Thoracic aorta (tissue), 2 donors: ENCODE measurements at places on chromosomes 6 and 20.
A peak's percentile ranks its signal among the peaks of the same experiment; 100 is the strongest.

DNA sequence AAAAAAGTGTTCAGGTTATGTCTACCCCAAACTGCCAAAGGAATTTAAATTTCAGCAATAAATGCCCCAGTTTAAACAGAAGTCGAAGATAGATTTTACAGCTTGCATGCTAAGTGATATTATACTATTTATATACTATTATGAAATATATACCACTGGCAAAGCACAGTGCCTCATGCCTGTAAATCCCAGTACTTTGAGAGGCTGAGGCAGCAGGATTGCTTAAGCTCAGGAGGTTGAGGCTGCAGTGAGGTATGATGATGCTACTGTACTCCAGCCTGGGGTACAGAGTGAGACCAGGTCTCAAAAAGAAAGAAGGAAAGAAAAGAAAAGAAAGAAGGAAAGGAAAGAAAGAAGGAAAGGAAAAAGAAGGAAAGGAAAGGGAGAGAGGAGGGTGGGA is 102.1 kb downstream of the MTFR2 start:
- DNase-seq, result no peak

GRCh38 chr6:40710626-40711330 is 123.6 kb upstream of the LRFN2 start:
- no peak for DNase-seq

DNA sequence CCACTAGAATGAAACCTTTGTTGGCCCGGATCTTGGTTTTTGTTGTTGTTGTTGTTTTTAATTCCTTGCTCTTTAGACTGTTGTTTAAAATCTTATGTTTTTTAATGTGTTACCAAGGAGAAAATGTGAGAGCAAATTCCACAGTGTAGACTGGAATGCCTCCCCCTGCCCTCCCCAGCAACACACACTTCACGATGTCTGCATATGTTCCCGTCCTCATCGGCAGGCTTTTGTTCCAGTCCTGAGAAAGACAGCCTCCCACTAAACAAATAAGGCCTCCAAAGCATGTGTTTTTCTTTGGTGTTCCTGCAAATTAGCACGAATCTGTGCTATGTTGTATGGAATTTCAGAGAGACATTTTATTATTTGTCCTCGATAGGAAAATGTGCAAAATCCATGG is 263.3 kb upstream of the QKI start:
- no peak for DNase-seq

GRCh38 chr6:31465185-31465536 is 32.8 kb upstream of the MICB start:
- DNase-seq, result no peak

DNA sequence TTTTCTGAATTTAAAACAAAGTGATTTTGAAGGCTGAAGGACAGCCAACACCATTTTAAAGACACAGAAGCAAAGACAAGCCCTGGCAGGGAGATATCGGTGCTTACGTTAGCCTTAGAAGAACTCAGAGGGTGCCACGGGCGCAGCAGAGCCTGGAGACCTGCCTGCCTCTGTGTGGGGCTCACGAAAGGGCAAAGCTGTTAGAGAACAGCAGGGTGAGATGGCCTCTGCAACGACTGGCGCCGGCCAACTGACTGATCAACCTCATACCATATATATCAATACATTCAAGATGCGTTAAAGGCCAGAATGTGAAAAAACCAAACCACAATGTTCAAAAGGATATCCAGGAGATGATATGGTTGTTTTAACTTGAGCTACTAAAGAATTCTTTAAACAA is 151.0 kb upstream of the RPS6KA2 start:
- no peak for DNase-seq

- no peak for DNase-seq
Measured at GRCh38 chr20:2086177-2086979, 15.2 kb upstream of the STK35 start.

DNA sequence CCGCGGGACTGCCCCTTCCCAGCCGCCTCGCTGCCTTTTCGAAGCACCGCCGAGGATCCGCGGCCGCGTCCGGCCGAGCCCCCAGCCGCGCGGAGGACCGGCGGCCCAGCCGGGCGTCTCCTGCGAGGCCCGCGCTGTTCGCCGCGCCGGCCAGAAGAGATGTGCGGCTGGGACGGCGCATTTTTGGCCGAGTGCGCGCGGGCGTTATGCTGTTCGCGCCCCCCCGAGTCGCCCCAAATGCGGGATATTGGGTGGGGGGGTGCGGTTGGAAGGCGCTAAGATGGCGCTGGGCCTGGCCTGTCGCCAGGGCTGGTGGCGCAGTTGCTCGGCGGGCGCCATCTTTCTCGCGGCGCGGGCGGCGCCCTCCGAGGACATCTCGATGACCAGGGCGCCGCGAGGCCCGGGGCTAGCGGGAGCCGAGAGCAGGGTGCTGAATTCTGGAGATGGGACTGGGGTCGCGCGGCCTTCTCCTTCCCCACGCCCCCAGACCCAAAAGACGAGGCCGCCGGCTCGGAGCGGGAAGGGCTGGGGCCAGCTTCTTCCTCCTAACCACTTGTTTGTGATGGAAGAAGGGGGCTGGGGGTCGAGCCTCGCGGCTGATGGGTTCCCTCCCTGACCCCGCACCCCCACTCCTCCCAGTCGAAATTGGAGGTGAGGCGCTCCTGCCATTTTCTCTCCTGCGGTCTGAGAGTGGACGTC is 1.5 kb downstream of the BICRAL start:
- peak; percentile 9 for DNase-seq

DNA sequence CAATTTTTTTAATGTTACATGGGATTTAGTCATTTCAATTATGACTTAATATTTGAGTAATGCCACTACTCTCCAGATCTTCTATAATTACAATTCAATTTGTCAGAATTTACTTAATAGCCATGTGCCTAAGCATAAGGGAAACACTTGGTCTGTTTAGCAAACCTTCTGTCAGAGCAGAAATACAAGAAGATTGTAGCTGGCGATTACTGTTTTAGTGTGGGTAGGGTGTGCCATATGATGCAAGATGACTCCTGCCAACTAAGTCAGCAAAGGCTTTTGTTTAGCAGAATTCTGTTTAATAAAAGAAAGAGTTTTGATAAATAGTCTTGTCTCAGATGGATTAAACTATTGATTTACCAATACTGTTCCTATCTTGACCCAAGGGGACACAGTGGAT is 455.4 kb downstream of the RNF144B start:
- DNase-seq, result no peak

DNA sequence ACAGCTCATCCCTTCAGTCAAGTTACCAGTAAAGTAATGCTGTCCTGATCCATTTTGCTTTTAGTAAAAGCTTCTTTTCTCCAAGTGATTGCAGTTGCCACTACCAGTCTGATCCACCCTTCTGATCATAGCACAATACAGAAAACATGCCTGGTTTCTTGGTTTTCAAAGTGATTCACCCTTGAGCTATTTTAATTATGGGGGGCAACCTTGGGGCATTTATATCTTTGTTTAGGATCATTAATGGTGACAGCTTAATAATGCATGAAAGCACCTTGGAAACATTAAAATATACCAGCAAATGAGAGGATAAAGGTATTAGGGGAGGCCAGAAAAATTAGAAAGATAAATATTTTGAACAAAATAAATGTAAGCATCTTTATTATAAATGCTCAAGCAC is 38.4 kb downstream of the LRRC1 start:
- DNase-seq, result no peak

- no peak for DNase-seq
Measured at GRCh38 chr6:89941031-89941762, 46.9 kb downstream of the GJA10 start.

DNA sequence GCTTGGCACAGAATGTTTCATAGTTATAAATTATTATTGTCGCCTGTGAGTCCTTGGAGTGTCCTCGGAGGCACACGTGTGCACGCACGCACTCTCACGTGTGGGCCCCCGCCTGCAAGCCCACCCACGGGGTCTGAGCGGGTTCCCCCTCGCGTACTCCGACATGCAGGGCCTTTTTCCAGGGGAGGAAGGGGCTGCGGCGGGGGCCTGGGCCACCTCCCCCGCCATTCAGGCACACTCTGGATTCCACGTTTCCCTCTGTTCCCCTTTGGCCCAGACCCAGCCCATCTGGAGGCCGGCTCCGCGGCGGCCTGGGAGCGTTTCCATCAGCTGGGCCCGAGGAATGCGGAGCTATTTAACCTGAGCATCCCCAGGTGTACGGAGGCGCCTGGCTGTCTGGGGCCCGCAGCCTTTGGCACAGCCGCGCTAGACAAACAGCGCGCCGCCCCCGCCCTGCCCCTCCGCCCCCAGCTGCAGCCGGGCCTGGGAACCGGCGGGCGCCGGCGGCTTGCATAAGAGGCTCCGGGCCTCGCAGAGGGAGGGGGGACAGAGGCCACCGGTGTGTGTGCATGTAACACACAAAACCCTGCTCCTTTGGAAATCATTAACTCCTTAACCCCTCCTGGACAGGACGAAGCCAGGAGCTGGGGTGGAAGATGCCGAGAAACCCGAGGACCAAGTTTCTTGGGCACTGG is 3.3 kb downstream of the ID1 start:
- no peak for DNase-seq

- DNase-seq, result no peak
Measured at GRCh38 chr20:42083280-42083679, 465.1 kb upstream of the CHD6 start.

DNA sequence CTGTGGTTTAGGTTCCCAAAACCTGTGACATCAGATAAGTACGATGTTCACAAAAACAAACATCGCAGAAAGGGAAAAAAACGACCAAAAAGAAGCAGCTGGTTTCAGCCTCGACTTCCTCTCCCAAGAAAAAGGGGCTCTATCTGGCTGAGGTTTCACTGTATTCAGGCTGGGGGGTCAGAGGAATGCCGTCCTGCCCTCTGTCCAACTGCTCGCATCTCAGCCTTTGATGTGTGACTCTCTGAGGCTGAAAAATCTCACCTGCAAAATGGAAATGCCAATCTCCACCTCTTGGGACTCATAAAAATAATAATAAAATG is 123.6 kb upstream of the PTPN1 start:
- DNase-seq, result no peak

- DNase-seq, result no peak
Measured at GRCh38 chr6:158024566-158025297, 43.1 kb downstream of the SYNJ2 start.

- DNase-seq, result no peak
Measured at GRCh38 chr6:127176146-127176545, 57.7 kb downstream of the RSPO3 start.

DNA sequence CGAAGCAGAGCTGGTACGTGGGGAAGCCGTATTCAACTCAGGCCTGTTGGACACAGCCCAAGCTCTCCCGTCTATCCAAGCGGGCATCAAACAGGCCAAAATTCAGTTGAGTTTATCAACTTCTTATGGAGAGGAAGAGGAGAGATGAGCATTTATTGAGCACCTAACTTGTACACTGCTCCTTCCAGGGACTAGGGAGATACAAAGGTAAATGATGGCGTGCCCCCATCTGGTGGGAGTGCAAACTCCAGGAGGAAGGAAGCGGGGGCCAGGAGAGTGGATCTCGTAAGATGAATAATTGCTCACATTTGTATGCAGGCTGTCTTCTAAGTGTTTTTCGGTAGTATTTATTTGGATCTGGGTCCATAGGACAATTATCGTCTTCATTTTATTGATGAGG is 146.6 kb downstream of the SOBP start:
- no peak for DNase-seq

- DNase-seq, result no peak
Measured at GRCh38 chr6:154086510-154086909, 47.5 kb downstream of the OPRM1 start.

- no peak for DNase-seq
Measured at GRCh38 chr6:25868436-25869183, 5.4 kb downstream of the SLC17A3 start.

DNA sequence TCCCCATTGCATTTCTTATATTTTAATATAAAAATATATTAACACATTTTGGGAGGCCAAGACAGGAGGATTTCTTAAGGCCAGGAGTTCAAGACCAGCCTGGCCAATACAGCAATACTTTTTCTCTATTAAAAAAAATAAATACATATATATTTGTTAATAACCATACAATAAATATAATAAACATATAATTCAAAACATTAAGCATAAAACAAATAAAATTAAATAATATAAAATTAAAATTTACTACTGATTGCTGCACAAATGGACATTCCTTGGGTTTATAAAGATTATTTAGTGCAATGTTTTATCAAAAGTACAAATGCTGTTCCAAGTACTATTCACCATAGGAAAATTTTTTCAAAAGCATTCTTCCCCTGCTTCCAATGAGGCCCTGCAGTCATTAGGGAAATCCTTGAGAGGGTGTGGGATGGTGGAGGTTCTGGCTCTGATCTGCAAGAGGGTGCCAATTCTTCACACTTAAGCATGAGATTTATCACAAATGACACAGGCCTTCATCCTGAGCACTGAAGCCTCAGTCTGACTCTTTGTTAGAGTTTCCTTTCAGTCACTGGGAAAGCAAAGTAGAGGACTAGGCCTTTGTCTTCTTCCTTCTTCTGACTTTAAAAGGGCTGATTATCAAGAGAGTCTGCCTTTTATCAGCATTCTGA is 596.7 kb downstream of the EPM2A start:
- no peak for DNase-seq

GRCh38 chr6:163720005-163720404 is 305.5 kb downstream of the QKI start:
- no peak for DNase-seq

- DNase-seq, result no peak
Measured at GRCh38 chr6:35188886-35189285, 24.9 kb upstream of the SCUBE3 start.

DNA sequence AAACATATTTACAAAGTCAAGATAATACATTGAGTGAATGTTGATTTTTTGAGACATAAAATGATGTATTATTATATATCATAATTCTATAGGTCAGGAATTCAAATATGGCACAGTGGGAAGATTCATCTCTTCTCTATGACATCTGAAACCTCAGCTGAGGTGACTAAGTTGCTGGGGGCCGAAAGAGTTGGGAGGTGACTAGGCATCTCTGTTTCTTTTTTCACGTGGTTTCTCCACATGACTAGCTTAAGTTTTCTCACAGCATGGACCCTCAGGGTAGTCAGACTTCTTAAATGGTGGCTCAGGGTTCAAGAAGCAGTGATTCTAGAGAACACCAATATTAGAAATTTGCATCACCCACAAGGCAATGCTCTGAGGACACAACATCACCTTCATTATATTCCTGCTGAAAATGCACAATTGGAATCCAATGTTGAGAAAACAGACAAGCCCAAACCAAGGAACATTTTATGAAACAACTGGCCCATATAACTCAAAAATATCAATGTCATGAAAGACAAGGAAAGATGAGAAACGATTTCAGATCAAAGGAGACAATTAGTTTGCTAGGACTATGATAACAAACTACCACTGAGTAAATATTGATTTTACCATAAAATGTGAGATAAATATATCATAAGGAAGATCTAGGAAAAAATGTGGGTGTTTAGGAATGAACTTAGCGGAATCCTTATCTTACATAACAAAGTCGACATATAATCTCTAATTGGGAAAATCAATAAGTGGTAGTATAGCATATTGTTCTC is 273.3 kb upstream of the IRAK1BP1 start:
- DNase-seq, result no peak

DNA sequence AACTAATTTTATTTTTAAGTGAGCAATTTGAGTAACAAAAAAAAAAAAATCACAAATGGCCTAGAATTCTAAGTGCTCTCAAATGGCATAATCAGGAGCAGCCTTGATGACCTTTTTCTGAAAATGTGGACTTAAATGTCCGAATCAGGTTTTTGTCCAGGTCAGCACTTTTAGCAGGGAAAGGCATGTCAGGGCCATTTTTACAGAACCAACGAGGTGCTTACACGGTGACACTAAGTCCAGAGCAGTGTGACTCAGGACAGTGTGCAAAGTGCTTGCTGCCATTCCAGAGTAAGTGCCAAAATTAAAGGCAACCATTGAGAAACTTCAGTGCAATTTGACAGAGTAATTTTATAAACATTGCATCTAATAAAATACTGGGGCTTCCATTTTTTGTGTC is 127.8 kb downstream of the KIF16B start:
- DNase-seq, result no peak

- DNase-seq, result no peak
Measured at GRCh38 chr6:153727885-153728284, 311.2 kb upstream of the OPRM1 start.
